Ovary (tissue), 10 donors: ENCODE measurements at places on chromosomes 2 and 18. TPM values are rescaled to one million over a fixed set of nuclear protein-coding genes. Genes with fewer than 3 reads are reported as not detected.

TRABD2A gene
- total RNA-seq: 19.2 TPM

CD8B2 gene
- not detected for total RNA-seq

PER2 gene
- 22.4 TPM for total RNA-seq

LOXHD1 gene
- 0.32 TPM for total RNA-seq
